ENCODE measurements at places on chromosomes 5 and 9.

DNA sequence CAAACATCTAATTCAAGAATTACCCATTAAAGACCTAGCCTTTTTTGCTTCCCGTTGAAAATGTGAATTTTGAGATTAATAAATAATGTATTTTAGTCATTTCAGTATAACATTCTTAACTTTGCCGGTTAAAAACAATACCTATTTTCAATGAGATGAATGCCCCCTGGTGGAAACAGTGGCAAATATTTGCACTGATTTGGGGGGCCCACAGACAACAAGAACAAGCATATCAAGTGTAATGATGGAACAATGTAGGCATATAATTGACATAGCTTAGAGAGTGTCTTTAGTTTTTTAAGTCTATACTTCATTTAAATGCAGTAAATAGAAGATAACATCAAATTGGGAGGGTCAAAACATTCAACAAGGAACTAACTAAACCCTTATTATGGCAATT lies 111.9 kb downstream of the NTRK2 start:
- no peak for DNase-seq

- DNase-seq, result no peak
These were observed 215.0 kb downstream of the GAPVD1 start for GRCh38 chr9:125476645-125477044.

DNA sequence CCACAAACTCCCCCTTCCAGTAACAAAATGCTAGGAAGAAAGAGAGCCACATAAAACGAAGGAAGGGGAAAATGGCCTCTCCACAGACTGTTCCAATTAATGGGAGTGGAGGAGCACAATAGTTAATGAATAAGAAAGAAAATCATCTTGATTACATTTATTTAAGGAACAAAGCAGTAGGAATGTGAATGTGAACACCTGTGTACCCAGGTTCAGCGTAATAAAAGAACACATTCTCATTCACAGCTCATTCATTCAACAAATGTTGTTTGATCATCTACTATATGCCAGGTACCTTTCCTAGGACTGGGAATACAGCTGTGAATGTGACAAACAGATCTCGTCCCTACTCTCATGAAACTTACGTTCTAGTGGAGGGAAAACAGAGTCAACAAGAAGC lies 35.7 kb downstream of the SIL1 start:
- DNase-seq, result no peak

GRCh38 chr5:163106098-163106497 lies 331.3 kb upstream of the CCNG1 start:
- no peak for DNase-seq

- DNase-seq, result no peak
These were observed 53.7 kb upstream of the TEX48 start for GRCh38 chr9:114735704-114736103.

GRCh38 chr9:128077847-128078503 lies 9.9 kb downstream of the SLC25A25 start:
- DNase-seq, result no peak

GRCh38 chr9:86828631-86829030 lies 118.7 kb downstream of the GAS1 start:
- no peak for DNase-seq

- DNase-seq, result no peak
These were observed 5.5 kb upstream of the N4BP3 start for GRCh38 chr5:178107756-178108310.

DNA sequence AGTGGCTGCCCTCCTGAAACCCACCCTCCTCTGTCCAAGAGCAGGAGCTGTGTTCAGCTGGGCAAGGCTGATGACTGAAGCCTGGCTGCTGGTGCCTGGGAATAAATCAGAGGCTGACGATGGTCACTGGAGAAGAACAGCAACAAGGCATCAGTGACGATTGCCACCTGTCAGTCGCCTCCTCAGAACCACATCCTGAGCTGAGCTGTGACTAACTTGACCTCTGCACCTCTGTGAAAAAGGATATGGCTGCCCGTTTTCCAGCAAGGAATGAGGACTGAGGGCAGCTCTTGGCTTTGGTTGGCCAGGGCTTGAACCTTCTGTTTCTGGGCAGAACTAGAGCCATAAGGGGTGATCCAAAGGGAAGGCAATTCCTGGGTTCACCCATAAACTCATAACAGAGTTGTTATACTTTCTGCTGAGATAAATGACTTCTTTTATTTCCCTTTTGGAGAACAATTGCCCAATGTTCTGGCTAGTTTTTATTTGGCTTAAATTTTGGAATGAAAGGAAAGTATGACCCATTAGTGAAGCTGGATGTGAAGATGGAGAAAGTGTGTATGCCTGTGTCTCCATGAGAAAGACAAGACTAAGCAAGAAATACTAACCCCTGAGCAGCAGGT lies 40.1 kb downstream of the TRIP13 start:
- DNase-seq, result no peak

- DNase-seq, result no peak
These were observed 71.9 kb downstream of the FOXD1 start for GRCh38 chr5:73376618-73377170.

Data from stimulated activated CD4-positive, alpha-beta T cell treated with anti-CD3 and anti-CD28 coated beads, Interleukin-4, amount 100 ng/mL, for 1 hour (primary cell).